NCI-H1105 (cell line): ENCODE measurements at places on chromosomes 2 and 18.

- peak; percentile 57 for DNase-seq
Observed at GRCh38 chr18:51666763-51667191, 469.3 kb upstream of the MEX3C start.

DNA sequence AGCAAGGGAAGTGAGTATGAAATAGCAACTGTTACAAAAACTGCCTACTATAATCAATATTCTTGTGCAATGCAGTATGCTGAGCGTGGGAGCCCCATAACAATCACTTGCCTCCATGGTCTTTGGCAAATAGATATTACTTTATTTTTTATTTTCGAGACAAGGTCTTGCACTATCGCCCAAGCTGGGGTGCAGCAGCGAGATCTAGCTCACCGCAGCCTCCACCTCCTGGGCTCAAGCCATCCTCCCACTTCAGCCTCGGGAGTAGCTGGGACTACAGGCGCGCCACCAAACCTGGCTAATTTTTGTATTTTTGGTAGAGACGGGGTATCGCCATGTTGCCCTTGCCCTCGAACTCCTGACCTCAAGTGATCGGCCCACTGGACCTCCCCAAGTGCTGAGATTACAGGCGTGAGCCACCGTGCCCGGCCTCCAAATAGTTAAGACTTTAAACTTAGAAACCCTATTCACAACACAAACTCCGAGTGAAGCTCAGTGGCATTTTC is 1.2 kb upstream of the CCNT2 start:
- no peak for DNase-seq

DNA sequence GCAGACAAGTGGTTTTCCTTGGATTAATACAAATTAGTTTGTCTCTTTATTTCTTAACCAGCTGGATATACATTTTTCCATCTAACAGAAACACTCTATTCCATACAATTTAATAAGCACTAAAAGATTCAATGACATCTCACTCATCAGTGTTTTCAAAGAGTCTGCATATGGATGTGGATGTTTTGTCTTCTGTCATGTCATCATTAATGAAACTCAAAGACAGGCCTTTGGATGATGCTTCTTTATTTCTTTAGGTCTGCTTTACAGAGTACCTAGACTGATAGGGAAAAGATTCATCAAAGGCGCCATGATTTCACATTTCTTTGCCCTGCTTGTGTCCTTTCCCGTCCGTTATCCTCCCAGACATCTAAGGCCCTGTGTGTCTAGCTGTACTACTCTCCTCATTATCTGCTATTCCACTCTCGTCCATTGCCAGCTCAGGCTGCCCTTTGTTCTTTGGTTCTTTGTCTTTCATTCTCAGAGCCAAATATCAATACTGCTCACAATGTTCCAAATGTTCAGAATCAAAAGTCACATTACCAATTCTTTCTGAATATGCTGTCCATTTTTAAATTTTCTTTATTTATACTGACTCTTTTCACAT is 232.3 kb upstream of the CHAC2 start:
- no peak for DNase-seq

DNA sequence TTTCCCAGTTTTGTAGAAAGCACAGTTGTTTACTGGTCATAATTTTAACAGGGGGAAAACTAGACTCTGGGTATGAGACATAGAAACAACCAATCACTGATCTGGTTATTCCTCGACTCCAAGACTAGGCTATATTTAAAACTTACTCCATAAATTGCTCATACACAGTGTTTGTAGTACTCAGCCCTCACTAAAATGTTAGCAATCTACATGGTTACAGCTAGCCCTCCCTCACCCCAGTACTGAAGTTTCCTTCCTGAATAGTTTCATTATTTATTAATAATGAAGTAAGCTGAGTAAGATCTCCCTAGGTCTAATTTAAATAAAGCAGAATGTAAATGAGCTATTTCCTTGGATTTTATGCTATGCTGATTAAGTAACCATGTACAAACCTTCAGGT is 275.1 kb downstream of the CDH20 start:
- DNase-seq: no peak

DNA sequence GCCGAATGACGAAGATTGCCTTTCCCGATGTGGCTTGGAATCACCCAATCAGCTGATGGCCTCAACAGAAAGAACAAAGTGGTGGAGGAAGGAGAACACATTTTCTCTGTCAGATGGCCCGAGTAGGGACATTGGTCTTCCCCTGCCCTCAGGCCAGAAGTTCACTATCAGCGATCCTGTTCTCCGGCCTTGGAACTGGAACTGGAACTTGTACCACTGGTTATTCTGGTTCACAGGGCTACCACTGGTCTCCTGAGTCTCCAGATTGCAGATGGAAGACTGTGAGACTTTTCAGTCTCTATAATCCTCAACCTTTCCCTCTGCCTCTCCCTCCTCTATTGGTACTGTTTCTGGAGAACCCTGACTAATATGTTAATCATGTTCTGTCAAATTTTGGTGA is 180.4 kb downstream of the ANKRD30B start:
- DNase-seq: no peak

- DNase-seq: no peak
Observed at GRCh38 chr2:173307293-173307692, 47.4 kb upstream of the CDCA7 start.

- DNase-seq: no peak
Observed at GRCh38 chr18:36509646-36510197, 212.2 kb downstream of the FHOD3 start.

- no peak for DNase-seq
Observed at GRCh38 chr2:23658466-23658942, 268.4 kb downstream of the ATAD2B start.

GRCh38 chr18:21733011-21733410 is 7.6 kb upstream of the MIB1 start:
- DNase-seq: no peak

GRCh38 chr2:235963853-235964577 is 204.2 kb downstream of the GBX2 start:
- DNase-seq: no peak

GRCh38 chr2:159600752-159601151 is 15.6 kb downstream of the BAZ2B start:
- no peak for DNase-seq

- no peak for DNase-seq
Observed at GRCh38 chr2:39875182-39875913, 96.3 kb upstream of the THUMPD2 start.

GRCh38 chr2:233976087-233976486 is 58.9 kb downstream of the TRPM8 start:
- no peak for DNase-seq

- DNase-seq: no peak
Observed at GRCh38 chr2:152720794-152721193, 2.4 kb downstream of the ARL6IP6 start.

DNA sequence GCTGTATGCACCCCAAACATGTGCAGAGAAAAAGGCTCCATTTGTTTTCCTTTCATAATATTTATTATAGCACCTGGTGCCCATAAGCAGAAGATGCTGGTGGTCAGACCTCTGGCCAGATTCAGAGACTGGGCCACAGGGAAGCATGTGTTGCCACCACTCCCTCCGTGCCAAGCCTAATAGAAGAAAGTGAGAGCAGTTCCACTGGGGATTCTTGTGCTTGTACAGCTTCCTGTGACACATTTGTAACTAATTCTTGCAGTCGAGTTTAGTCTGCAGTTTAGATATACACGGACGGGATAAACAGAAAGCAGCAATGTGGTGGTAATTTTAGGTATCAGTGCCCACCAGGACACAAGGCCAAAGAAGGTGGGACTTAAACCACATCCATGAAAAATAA is 135.4 kb upstream of the PIEZO2 start:
- DNase-seq: no peak
